Cerebellar nuclear complex (tissue), 1 donor: ENCODE measurements at places on chromosomes 4 and X.

- no peak for DNase-seq
These were observed 20.2 kb downstream of the WDR1 start for GRCh38 chr4:10096201-10096977.

DNA sequence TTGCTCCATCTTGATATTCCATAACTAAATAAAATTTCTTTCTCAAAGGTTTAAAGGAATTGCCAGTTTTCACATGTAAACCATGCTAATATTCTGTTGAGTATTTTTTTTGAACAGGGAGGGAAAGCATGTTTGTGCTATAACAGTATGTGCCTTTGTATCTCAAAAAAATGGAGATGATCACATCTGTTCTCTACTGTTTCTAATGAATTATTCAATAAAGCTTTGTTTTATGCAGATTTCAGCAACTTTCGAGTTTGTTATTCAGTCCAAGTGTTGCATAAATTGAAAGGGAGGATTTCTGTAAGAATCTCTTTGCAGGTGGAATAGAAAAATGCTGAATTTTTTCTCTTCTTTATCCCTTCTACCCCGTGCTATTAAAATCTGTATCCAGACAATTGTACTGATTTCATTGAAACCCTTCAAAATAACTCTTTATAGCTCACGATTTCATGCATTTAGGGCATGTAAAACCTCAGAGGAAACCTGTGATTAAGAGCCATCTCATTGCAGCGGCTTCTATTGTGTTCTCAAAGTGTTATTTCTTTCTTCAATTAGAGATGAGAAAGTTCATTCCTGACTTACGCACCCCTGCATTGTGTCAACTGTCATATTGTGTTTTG lies 42.1 kb downstream of the NEIL3 start:
- DNase-seq, result no peak

DNA sequence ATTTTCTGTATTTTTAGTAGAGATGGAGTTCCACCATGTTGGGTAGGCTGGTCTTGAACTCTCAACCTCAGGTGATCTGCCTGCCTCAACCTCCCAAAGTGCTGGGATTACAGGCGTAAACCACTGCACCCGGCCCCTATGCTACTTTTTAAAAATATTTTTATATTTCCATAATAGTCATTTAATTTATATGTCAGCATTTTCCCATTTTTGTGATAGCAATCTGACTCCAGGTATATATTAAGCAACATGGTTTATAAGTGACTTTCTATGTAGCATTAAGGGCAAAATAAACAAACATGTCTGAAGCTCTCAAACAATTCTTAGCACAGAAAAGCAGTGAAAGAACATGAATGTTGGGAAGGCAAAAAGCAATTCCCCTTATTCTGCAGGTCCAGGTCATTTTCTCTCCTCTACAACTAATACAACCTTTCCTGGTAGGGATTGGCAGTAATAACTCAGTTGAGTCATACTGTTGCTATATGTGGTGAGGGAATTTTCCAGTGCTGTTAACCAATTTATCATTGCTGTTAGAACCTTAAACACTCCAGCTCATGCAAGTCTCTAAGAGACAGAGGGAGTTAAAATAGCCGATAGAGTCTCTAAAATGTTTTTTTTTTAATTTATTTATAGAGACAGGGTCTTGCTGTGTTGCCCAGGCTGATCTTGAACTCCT lies 24.0 kb downstream of the SMIM14 start:
- no peak for DNase-seq

DNA sequence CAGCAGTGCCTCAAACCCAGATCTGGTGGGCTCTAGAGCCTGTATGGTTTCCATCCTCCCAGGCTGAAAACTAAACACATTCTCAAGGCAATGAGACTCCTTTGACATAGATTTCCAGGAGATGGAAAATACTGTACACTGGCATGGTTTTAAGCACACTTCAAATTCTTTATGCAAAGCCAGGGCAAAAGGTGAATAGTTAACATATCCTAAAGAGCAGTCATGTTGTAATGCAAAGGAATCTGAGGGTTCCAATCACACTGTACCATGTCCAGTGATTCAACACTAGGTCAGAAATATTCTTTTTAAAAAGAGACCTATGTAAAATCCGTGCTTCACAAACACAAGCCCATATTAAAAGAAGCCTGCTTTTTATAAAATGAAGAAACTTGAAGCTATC lies 195.3 kb downstream of the QDPR start:
- DNase-seq, result no peak

DNA sequence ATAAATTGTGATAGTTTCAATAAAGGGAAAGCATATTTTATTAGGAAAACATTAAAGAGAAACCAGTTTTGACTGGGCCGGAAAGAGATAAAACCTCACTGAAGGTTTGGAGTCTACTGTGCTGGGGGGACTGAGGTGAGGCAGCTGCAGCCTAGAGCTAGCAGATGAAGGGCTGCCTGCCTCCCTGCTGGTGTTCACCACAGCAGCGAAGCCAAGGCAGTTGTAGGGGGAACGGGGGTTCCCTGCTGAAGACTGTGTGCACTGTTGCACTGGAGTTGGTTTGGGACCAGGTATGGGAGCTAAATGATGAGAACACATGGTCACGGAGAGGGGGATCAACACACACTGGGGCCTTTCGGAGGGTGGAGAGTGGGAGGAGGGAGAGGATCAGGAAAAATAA lies 546.5 kb upstream of the SMIM31 start:
- no peak for DNase-seq

- DNase-seq, result no peak
These were observed 623.8 kb upstream of the DIPK2B start for GRCh38 chrX:45824471-45824870.

- no peak for DNase-seq
These were observed 303.1 kb downstream of the ARHGAP24 start for GRCh38 chr4:85777908-85778631.
